Stimulated activated CD8-positive, alpha-beta memory T cell treated with anti-CD3 and anti-CD28 coated beads, Interleukin-4, amount 100 ng/mL, for 24 hours (primary cell): ENCODE measurements at places on chromosomes 7 and 10.

DNA sequence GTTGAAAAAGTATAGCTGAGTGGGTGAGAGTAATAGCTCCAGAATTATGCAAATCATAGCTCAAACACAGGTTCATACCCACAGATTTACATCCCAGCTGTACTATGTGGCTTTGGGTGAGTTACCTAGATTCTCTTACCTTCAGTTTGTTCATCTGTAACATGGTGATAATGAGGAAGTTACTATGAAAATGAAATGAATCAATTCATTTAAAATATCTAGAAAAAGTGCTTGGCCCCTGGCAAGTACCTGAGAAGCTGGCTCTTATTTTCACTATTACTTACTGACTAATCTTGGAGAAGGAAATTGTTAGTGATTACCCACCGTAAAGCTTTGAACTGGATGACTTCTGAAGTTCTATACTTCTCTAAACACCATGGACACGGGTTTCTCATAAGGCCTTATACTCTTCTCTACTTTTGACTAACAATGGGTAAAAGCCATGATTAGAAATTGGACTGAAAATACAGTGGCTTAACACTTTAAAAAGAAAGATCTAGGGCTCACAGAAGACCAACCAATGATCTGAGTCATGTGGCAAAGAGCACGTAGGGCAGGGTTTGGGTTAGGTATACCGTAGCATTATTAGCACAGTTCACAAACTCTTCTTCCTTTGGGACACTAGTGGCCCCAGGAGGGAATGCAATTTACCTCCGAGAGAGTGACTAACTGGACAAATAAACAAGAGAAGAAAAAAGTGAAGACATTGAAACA lies 149.2 kb downstream of the PLPP4 start:
- DNase-seq, result no peak

DNA sequence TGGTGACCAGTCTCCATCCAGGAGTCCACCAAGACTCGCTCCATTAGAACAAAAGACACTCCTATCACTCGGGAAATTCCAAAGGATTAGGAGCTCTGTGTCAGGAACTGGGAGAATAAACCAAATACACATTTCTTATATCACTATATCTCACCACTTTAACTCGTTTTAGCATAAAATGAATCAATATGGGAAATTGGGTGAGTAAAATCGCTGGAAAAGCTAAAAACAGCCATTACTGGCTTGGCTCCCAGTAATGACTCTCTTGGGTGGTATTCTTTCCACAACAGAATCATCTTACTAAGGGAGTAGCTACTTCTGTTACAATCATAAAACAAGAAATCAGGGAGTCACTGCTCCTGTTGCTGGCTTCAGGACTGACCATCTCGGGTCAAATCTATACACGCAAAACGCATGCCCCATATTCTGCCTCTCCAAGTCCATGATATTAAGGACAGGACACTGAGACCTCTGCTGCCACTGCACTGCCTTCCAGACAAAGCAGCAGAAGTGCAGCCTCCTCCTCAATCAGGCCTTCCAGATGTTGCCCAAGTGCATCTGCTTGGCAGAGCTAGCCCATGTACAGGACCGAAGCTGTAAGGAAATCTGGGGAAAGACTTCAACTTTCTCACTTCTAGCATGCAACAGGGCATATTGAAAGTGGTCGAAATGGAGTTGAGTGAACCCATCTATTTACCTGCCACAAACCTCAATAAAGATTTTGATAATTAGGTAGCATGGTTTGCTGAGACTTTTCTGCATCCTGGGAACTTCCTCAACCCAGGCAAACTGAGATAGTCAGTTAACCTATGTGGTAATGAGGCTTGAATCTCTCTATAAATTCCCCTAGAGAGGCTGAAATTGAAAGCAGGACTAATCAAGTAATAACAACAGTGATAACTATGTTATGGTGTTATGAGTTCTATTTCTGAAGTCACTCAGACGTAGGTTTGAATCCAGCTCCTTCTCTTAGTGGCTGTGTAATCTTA lies 14.4 kb upstream of the PANK1 start:
- no peak for DNase-seq

GRCh38 chr7:73832806-73833205 lies 2.0 kb downstream of the CLDN4 start:
- no peak for DNase-seq

GRCh38 chr7:37196676-37197075 lies 252.0 kb downstream of the ELMO1 start:
- DNase-seq, result no peak

GRCh38 chr7:41588341-41588740 lies 114.5 kb downstream of the INHBA start:
- DNase-seq, result no peak

GRCh38 chr10:102579328-102579727 lies 65.0 kb upstream of the TRIM8 start:
- no peak for DNase-seq

DNA sequence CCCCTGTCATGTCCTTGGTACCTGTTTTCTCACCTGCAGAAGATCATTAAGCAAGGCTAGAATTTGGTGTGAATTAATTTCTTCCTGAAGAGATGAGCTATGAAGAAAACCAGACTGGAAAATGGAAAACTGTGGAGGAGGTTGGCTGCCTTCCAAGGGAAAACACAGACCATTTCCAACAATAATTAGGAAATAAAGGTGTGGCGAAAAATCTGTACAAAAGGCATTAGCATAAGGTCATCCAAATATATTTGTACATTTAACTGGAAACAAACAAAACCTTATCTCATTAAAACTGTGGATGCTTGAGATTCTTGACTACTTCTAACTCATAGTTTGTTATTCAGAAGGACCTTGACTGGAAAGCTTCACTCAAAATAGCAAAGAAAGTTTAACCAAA lies 1.7 kb downstream of the STN1 start:
- no peak for DNase-seq

GRCh38 chr7:128115336-128115820 lies 84.1 kb upstream of the LRRC4 start:
- no peak for DNase-seq

- no peak for DNase-seq
These were observed 88.9 kb upstream of the NEBL start for GRCh38 chr10:20986049-20986448.

DNA sequence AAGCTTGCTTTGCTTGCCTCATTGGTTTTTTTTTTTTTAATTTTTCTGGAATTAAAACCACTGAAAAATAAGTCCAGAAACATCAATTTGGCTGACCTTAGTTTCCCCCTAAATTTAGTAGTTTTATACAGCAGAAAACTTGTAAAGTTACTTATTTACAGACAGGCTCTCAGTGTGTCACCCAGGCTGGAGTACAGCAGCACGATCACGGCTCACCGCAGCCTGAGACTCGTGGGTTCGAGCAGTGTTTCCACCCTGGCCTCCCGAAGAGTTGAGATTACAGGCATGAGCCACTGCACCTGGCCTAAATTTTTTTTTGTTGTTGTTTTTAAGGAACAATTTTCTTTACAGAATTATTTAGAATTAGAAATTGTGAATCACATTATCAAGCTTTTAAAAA lies 250.5 kb downstream of the SDK1 start:
- no peak for DNase-seq

DNA sequence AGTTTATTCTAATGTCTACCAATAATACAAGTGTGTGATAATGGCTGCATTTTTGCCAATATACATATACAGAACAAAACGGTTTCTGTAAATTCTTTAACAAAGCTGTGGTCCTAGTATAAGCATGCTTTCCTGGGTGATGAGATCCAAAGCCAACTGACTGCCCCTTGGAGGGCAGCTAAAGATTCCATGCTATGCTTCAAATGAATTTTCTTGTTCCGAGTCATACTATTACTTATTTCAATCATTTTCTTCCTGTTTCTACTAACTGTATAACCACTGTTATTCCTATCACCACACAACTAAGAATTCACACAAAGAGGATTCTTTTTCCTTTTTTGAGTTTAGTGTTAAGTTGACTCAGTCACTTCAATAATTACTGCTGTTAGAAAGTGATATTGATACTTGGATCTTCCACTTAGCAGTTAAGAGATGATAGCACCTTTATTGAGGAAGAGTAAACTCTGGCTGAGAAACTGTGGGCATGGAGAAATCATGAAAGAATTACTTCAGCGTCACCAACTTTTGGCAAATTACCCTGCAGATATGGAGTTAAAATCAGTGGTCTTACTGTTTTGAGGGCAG lies 197.5 kb downstream of the ARL4A start:
- no peak for DNase-seq

GRCh38 chr7:111074071-111074747 lies 16.7 kb upstream of the LRRN3 start:
- no peak for DNase-seq

DNA sequence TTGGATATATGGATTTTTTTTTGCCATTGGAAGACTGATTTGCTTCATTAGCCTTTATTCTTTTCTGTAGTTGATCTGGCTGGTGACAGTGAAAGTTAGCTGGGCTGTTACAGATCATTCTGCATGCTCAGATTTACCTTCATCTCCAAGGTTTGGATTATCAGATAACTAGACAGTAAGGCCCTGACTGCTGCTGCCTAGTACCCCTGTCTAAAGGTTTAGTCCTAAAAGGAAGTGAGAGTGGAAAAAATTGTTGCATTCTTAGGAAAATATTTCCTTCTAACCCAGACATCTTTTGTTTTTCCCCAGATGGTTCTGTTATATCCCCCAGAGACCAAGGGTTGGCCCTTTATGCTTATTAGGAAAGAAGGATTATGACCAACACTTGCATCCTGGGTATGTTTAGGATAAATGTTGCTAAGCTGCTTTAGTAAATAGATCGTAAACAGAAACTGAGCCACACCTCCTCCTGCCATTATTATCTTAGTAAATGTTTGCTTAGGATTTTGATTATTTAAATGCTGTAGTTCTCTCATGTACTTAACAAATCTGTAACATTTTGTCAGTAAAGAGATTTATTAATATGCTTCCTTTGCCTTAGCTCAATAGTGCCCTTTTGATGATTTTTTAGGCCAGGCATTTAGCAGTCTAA lies 44.4 kb downstream of the MCU start:
- DNase-seq, result no peak

- peak; percentile 4 for DNase-seq
These were observed 408.6 kb upstream of the PRKCQ start for GRCh38 chr10:6988654-6989053.

- no peak for DNase-seq
These were observed 2.9 kb upstream of the MMP21 start for GRCh38 chr10:125778556-125778955.

DNA sequence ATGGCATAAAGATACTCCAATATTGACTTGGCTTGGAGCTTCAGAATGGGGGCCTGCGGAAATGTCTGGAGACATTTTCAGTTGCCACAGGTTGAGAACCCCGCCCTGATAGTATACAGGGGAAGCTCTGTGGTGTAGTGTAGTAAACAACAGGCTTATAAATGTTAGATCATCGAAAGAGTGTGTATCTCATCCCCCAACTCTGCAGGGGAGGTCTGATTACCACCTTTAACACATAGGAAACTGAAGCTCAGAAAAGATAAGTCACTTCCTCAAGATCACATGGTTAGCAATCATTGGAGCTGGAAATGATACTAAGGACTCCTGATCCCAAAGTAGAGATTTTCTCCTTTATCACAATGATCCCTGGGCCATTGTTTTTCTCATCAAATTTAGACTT lies 144.5 kb upstream of the BMPER start:
- no peak for DNase-seq

DNA sequence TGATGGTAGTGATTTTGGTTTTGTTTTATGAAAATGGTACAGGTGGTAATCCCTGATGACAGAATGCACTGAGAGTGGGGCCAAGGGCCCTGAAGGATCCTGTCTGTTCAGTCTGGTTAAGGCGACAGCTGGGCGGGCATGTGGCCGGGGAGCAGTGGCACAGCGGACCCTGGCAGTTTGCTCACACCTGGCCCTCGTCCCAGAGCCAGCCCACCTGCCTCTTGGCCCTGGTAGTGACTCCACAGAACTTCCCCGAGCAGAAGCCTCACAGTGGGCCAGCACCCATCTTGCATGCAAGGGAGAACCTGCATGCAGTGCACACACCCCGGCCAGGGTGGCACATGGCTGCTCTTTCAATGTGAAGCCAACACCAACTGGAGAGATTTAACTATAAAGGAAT lies 82.8 kb downstream of the ALOX5 start:
- DNase-seq, result no peak

- no peak for DNase-seq
These were observed 602.3 kb downstream of the SORCS3 start for GRCh38 chr10:105243381-105243780.

GRCh38 chr10:48431871-48432270 lies 125.4 kb downstream of the MAPK8 start:
- no peak for DNase-seq

GRCh38 chr10:78473006-78473405 lies 439.3 kb downstream of the RPS24 start:
- DNase-seq, result no peak

- DNase-seq, result no peak
These were observed 238.6 kb upstream of the SHH start for GRCh38 chr7:156050636-156051569.

DNA sequence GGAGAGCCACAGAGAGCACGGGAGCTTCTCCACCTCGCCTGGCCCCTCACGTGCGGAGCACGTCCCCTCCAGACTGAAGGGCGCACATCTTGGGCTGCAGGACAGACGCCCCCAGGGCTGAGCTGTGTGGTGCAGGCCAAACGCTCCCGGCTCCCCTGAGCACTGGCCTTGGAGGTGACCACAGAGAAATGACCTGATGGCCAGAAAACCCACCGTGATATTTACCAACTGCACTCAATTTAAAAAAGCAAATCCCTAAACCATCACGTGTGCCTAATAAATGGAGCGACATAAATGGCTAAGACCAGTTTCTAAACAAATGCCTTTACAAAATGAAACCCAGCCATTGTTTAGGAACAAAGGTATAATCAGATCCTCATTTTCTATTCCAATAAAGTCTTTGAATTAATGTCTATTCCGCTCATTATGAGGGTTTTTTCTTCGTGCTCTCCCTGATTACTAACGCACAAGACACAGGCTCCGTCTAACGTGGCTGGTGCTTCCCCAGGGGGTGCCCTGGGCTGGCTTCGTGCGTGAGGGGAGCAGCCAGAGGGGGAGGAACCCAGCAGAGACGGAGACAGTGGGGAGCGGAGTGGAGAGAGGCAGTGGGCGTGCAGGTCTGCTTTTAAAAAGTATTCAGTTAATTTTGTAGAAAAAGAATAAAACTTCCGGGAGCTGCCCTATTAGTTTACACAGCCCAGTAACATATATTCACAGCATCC lies 190.3 kb downstream of the DNAJB6 start:
- no peak for DNase-seq

- no peak for DNase-seq
These were observed 380 bp downstream of the NAT16 start for GRCh38 chr7:101179713-101180112.

GRCh38 chr10:11830836-11831519 lies 7.8 kb downstream of the PROSER2 start:
- DNase-seq, result no peak
